ENCODE measurements at places on chromosomes 7 and 10. TPM values are rescaled to one million over a fixed set of nuclear protein-coding genes. Genes with fewer than 3 reads are reported as not detected.
A peak's percentile ranks its signal among the peaks of the same experiment; 100 is the strongest.

PBLD gene
- 10.9 TPM for total RNA-seq

ADCYAP1R1 gene
- 15.4 TPM for total RNA-seq

SPDYE2 gene
- 5.9 TPM for total RNA-seq

FBXL13 gene
- 2.2 TPM for total RNA-seq

KLF6 gene
- 5.6 TPM for total RNA-seq

ANKRD26 gene
- total RNA-seq: 9.0 TPM

DNA sequence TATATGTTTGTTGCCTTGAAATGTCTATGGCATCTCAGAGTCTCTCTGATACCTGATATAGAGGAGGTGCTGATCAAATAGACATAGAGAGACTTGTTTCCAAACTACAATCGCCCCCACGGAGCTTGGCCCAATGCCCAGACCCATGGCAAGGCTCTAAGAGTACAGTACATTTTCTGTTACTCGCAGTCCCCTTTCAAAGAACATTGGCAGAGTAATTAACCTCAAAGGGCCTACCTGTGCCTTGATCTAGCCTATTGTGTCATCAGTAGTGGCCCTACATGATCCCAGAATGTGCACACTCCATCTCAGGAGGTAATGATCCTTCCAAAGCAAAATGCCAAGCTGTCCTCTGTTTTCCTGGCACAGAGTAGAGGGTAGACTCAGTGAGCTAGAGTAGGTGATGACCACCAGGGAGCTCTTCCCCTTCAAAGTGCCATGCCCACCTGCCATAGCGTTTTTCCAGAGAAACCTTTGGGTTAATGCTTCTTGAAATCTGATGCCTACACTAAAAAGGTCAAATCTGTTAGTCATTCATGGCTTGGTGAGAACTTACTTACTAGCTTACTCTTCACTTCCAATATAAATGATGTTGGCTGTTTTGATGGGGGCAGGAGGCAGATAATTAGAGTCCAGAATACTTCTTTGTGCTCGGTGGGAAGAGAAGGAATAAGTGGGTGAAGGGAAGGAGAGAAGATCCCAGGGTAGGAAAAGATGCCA, 41.2 kb upstream of the ACSL5 start:
- no peak for ATAC-seq

- no peak for ATAC-seq
Observed at GRCh38 chr7:108503112-108504026, 22.6 kb downstream of the PNPLA8 start.

GRCh38 chr10:132445516-132446194, 48.7 kb downstream of the PWWP2B start:
- ATAC-seq: no peak

DNA sequence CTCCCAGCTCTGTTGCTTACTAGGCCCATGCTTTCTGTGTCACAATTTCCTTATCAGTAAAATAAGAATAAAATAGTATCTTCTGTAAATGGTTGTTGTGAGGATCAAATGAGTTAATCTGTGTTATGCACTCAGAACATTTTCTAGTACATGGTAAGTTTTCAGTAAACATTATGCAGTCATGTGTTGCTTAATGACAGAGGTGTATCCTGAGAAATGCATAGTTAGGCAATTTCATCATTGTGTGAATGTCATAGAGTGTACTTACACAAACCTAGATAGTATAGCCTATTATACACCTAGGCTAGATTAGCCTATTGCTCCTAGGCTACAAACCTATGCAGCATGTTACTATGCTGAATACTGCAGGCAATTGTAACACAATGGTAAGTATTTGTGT, 4.4 kb downstream of the PTTG1IP2 start:
- no peak for ATAC-seq

DNA sequence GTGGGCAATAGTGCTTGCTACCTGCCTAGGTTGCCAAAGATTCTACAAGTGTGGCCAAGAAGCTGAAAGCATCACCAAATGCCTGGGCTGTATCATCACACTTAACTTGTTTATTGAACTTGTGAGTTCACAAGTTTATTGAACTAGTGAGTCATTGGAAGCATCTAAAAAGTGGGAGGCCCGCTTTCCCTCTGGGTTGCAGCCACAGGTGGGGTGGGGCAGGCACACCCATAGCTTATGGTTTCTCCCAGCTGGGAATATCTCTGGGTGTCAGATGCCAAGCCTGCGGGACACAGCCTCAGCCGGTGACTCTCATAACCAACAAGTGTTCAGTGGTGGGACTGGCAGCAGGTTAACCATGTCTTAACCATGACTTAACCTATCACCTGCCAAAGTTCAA, 145.9 kb upstream of the FAM13C start:
- no peak for ATAC-seq

DNA sequence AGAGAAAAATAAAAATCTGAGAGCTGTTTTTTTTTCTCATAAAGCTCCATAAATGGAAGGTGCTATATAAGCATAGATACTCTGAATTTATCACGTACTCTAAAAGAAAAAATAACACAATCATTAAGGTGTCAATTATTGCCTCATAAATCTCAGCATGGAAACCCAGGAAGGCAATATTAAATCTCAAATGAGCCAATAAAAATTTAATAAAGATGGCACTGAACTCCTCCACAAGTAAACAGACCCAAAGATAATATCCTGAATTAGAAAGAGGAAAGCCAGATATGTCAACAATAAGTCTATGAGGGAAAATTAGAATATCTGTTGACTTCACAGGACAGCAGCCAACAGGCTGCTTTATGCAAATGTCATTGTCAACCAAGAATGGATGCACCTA, 66.5 kb downstream of the CDK6 start:
- ATAC-seq: no peak

- ATAC-seq: peak; percentile 98
Observed at GRCh38 chr10:58384999-58385783, at the start of gene TFAM. Gene TFAM (plus strand): TSS chr10:58385410. CDS start chr10:58385548, 138 bp downstream.

DNA sequence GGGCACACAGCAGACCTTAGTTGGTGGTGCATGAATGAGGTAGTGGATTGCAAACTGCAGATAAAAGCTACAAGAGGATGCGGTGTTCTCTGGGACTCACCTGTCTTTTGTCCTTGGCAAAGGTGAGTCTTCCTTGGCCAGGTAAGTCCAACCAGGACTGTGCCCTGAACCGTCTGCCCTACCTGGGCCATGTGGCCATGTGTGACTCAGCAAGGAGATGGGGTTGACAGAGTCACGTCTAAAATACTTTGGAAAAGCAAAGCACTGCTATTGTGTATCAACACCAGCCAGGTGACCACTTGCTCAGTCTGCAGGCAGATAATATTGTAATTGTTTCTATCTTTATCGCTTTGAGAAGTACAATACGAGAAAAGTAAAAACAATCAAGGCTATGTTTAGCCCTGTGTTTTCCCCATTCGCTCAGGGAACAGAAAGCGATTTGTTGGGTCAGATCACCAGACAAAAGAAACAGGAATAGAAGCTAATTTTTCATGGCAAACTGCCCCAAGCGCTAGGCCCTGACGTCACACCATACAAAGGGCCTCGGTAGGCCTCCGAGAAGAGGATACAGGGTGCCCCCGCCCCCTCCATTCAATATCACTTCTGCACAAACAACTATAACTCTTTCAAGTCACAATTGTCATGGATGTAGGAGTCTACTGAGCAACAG, 57.3 kb downstream of the FAM53B start:
- peak; percentile 90 for ATAC-seq

- ATAC-seq: peak; percentile 80
Observed at GRCh38 chr7:129434675-129435318, 565 bp downstream of the STRIP2 start.

- no peak for ATAC-seq
Observed at GRCh38 chr7:159032322-159032721, 112.3 kb downstream of the VIPR2 start.

- ATAC-seq: no peak
Observed at GRCh38 chr10:92848037-92848440, 281 bp upstream of the EXOC6 start.

- peak; percentile 70 for ATAC-seq
Observed at GRCh38 chr7:20241194-20241910, 24.2 kb upstream of the MACC1 start.

DNA sequence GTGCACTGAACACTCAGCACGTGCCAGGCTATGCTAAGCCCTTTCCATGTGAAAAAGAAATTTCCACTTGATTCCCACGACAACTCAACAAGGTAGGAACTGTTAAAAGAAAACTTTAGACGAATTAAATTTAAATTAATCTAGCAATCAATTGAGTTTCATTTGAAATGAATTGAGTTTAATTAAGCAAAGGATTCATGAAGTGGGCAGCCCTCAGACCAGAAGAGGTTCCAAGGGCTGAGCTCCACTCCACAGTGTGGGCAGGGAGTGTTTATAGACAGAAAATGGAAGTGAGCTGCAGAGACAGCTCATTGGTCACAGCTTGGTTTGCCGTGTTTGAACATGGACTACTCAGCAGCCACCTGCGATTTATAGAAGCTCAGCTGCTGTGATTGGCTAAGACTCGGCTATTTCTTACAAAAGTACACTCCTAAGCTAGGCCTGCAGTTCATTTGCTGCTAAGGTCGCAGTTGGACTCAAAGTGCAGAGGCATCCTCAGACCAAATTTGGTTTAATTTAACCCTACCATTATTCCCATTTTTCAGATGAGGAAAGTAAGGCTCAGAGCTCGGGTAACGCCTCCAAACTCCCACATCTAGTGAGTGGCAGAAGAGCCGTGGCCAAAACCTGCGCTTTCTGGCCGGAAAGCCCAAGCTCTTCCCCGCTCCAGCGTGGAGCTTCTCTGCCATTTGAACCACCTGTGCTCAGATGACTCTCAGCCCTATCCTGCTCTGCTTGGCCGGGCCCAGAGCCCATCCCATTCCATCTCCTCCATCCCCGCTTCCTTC, 24.9 kb downstream of the CALML3 start:
- ATAC-seq: no peak

GRCh38 chr10:11475831-11476434, 135.5 kb downstream of the USP6NL start:
- no peak for ATAC-seq

GRCh38 chr7:123557016-123557397, 611 bp downstream of the NDUFA5 start:
- ATAC-seq: no peak

DNA sequence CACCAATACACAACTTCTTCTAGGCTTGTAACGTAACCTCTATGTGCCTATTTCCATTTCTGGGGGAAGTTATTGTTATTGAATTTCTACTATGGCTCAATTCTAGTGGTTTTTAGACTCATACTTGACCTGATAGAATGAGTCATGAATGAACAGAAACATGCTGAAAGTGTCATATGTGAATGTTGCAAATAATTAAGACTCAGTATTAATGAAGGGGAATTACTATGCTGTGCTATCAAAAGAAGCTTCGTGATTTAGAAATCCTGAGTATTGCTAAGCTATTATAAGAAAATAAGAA, 135.1 kb upstream of the ZWINT start:
- ATAC-seq: no peak

- peak; percentile 19 for ATAC-seq
Observed at GRCh38 chr7:124752310-124752709, 13.3 kb downstream of the GPR37 start.

DNA sequence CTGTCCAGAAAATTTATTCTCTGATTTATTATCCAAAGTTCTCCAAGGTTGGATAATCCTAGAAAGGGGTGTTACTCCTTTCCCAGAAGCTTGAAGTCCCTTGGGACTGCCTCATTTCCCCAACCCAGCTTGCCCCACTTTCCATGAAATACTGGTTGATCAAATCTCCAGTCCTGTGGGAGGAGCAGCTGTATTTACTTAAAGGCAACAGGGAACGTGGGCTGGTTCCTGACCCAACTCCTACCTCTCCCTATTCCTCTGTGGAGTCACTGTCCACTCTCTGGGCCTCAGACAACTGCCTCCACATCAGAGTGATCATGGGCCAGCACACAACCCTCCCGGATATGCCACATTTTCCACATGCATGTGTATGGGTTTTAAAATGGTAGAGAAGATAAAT, 166.2 kb upstream of the PRR15 start:
- ATAC-seq: no peak

DNA sequence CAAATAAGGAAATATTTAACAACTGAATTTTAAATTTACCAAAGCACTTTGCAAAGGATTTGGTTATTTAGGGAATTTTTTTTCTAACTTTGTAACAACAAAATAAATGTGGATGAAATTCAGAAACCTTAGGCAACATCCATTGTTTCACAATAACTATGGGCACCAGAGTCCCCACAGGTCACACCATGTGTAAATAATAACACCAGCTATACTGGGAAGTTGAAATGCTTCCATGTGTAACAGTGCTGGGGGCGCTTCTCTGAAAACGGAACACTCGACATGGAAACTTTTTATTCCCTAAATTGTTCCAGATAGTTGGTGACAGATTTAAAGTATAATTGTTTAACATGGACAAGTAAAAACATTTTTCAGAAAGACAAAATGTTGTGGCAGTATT, 818.6 kb downstream of the TNS3 start:
- ATAC-seq: no peak

DNA sequence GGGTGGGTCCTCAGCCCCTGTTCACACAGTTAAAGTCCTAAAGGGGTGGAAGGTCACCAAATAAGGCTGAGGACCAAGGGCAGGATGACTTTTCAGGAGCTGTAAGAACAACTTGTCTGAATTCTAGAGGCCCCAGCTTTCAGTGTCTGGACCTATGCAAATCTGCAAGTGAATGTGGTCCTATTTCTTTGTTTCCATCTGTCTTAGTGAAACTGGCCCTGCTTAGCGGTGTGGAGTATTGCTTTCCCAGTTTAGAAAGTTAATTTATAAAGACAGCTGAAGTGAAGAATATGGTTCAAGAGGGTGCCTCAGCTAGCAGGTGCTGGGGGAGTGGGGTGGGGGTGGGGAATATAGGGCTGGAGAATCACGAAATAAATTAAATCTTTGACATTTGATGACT, 40.1 kb downstream of the HHEX start:
- no peak for ATAC-seq

GRCh38 chr7:132394283-132395198, 181.7 kb downstream of the PLXNA4 start:
- ATAC-seq: no peak

DNA sequence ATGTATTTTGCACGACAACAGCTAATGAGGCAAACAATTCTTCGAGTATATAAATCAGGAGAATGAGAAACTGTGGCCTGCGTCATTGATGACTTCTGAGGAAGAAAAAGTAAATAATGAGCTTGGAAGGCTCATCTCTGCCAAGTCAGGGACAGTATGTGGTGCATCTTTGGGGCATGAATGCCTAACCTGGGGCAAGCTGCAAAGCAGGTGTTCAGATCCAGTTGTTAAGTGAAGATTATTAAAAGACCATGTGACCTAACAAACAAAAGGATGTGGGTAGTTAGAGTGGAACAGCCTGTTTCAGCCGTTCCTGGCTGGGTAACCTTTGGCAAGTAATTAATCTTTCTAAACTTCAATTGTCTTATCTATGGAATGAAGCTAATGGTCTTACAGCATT, 93.0 kb downstream of the LYZL2 start:
- ATAC-seq: no peak

DNA sequence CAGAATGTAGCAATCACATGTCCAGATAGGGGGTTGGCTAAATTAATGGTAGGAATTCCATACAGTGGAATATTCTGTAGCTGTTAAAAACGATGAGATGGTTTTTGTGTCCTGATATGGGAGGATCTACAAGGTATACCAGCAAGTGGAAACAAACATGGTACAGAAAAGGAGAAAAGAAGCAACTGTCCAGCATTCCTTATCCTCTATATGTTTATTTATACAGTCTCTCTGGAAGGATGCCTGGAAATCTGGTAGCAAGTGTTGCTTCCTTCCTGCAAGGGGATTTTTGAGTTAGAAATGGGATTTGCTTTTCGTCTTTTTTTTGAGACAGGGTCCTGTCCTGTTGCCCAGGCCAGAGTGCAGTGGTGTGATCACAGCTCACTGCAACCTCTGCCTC, 19.3 kb downstream of the IL15RA start:
- ATAC-seq: no peak

- no peak for ATAC-seq
Observed at GRCh38 chr10:93293999-93294398, 188.1 kb downstream of the MYOF start.

- no peak for ATAC-seq
Observed at GRCh38 chr10:73159038-73159648, 8.7 kb downstream of the ECD start.
